Activated CD8-positive, alpha-beta memory T cell treated with anti-CD3 and anti-CD28 coated beads, Interleukin-2, amount 50 U/mL, for 48 hours (primary cell): ENCODE measurements at places on chromosomes 6 and 20.

DNA sequence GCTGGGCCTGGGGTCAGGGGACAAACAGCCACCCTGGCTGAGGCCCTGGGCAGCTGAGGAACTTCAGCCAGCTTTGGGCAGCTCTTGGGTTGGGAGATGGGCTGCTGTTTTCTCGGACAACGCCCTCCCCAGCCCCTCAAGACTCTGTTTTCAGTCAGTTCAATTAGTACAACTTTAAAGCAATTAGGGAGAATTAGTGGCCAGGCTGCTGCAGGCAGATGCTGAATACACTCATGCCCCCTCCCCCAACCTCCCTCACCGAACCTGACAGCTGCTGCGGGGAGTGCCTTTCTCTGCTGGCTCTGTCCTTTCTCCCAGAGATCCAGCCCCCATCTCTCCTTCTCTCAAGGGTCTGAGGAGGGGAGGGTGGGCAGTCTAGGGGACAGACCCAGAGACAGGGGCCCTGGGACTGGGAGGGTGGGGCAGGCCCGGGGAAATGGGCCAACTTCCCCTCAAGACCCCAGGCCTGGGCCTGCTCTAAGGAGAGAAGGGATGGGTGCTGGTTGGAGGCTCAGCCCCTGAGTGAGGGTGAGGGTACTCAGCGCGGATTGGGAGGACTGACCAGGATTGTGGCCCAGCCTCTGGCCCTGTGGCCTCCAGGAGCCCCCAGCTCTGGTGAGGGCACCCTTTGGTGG, 17.8 kb upstream of the MYT1 start:
- no peak for DNase-seq

GRCh38 chr20:38196592-38196991, 31.5 kb upstream of the TGM2 start:
- no peak for DNase-seq

- DNase-seq: no peak
Observed at GRCh38 chr6:139482287-139482686, 107.8 kb upstream of the CITED2 start.

- no peak for DNase-seq
Observed at GRCh38 chr20:2473516-2473915, 2.9 kb upstream of the SNRPB start.

GRCh38 chr6:1987640-1988039, 257.8 kb downstream of the GMDS start:
- no peak for DNase-seq

DNA sequence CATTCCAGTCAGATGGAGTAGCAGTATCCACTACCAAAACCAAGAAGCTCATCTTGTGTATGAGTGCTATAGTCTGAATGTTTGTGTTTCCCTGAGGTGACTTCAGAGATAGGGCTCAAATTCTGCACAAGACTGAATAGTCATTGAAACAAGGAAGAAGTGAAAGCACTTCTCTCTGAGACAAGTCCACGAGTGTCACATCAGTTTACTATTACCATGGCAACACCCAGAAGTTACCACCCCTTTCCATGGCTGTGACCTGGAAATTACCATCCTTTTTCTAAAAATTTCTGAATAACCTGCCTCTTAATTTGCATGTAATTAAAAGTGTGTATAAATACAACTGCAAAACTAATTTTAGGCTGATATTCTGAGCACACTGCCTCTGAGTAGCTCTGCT, 682.1 kb upstream of the ADGRB3 start:
- no peak for DNase-seq

GRCh38 chr6:147116056-147116455, 88.2 kb upstream of the STXBP5 start:
- DNase-seq: no peak

DNA sequence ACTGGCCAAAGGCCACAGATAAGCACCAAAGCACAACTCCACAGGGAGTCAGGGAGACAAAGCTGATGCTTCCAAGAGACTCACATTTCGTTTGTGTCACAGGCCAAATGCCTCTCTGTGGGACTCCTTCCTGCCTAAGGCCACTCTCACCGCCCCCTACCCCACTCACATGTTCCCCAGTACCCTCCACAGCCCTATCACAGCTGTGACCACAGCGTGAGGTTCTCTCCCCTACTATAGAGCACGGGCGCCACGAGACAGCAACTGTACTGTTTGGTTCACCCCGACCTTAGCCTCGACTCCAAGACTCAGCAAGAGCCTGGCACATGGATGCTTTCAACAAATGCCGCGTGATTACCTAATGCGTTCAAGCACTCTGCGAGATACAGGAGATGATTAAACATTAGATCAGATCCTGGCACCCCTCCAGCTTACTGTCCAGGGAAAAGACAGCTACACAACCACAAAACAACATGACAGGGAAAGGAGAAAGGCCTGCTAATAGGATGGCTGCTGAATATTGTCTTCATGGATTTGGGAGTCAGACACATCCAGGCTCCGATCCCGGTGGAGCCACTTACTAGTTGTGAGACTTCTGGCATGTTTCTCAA, 105.5 kb downstream of the AGPAT4 start:
- no peak for DNase-seq

DNA sequence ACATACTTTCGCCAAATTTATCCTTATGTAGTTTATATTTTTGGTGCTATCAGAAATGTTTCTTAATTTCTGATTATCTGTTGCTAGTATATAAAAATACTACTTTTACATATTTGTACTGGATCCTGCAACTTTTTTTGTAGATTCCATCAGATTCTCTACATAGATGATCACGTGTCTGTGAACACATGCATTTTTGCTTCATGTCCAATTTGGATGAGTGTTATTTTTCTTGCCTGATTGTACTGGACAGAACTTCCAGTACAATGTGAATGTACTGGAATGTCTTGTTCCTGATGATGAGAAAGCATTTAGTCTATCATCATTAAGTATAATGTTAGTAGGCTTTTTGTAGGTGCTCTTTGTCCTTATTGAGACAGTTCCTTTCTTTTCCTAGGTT, 25.0 kb upstream of the SSR1 start:
- no peak for DNase-seq

DNA sequence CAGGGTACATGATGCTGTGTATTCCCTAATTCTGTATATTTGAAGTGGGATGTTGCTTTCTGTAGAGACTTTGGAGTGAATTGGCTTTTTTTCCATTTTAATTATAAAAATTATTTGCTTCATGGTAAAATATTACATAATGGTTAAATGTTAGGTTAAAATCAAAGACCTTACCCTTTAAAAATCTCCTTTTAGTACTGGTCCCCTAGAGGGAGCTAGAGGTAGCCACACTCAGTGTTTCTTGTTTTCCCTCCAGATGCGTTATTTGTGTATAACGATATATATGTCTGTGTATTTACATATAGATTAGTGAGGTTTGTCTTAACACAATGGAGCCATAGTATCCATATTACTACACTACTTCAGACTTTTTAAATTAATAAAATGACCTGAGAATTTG, 146.7 kb downstream of the PLCB4 start:
- DNase-seq: no peak

DNA sequence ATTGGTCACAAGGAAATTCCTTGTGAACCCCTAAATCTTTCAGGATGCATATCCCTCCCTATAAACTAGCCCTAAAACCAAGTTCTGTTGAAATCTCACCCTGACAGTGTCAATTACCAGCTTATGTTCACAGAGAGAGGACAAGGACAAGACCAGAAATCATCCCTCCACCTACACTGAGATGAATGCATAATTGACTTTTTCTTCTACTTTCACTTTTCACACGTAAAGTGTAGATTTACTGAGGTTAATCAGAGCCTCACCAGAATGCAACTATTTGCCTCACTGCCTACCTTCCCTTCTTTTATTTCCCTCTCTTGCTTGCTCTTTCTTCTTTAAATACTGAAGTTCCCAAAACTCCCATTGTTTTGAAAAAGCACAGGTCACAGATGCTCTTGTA, 15.3 kb upstream of the NKAIN2 start:
- DNase-seq: no peak

GRCh38 chr20:58407201-58407873, 18.3 kb downstream of the VAPB start:
- DNase-seq: no peak

- no peak for DNase-seq
Observed at GRCh38 chr6:119220452-119220851, 129.1 kb downstream of the MAN1A1 start.

DNA sequence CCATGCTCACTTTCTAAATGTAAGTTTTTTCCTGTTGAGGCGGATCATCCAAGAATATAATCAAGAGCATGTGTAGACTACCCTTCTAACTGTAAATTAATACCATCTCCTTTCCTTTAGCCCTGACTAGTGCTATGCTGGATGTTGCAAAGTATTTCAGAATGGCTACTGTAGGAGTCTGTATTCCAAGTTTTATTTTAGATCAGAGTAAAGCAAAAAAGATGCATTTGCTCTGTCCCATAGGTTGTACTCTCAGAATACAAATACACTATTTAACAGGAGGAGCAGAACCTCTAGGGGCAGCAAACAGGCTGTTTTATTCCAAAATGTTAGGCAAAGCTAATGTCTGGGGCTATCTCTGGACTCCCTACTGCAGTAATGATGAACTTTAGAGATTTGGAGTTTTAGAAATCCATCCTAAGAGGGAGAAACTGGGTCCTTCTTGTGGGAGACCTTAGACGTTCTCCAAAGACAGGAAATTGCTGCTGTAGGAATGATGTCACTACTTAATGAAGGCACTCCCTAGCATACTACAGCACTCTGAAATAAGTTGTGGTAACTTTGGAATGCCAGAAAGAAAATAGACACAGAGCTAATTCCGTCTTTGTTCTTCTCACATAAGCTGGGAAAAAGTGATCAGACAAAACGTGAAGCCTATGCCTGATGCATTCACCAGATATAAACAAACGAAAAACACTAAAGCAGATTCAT, 392.4 kb upstream of the HS3ST5 start:
- DNase-seq: no peak

GRCh38 chr6:161772176-161772575, 498.3 kb upstream of the AGPAT4 start:
- DNase-seq: no peak

GRCh38 chr6:140977403-140977802, 1155.3 kb upstream of the GJE1 start:
- DNase-seq: no peak

- no peak for DNase-seq
Observed at GRCh38 chr20:18981962-18982539, 168.5 kb downstream of the SCP2D1 start.

GRCh38 chr6:44077214-44077946, 49.9 kb downstream of the MRPL14 start:
- DNase-seq: no peak

DNA sequence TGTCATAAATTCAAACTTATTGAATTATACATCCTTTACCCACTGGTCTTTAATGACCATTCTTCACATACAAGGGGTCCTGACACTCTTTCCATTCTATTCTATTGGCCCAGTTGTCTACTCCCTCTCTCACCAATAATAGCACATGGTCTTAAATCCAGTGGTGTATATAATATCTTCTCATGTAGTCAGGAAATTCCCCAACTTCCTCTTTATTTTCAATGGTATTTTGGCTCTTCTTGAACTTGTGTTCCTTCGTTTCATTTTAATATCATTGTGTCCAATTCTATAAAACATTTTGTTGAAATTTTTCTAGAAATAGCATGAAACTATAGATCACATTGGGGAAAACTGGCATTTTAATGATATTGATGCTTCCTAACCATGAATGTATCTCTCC, 36.8 kb downstream of the PSMB9 start:
- no peak for DNase-seq

DNA sequence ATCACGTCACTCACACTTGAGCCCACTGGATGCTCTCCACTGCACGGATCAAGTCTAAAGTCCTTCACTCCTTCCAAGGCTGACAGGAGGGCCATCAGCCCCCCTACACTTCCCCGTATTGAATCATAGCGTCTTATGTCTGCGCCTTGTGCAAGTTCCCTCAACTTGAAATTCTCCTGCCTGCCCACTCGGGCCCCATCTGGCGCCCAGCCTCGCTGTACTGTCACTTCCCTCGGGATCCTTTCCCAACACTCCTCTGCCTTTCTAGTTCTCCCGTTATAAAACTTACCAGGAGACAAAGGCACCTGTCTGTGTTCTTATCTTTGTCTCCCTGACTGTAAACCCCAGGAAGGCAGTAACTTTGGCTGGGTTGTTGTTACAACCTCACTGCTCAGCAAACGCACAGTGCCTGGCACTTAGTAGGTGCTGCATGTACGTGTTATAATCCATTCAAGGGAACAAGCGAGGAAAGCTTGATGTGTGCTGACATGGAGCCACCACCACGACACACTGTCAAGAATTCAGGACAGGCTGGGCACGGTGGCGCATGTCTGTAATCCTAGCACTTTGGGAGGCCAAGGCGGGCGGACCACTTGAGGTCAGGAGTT, 33.8 kb upstream of the ZFAND3 start:
- DNase-seq: no peak

DNA sequence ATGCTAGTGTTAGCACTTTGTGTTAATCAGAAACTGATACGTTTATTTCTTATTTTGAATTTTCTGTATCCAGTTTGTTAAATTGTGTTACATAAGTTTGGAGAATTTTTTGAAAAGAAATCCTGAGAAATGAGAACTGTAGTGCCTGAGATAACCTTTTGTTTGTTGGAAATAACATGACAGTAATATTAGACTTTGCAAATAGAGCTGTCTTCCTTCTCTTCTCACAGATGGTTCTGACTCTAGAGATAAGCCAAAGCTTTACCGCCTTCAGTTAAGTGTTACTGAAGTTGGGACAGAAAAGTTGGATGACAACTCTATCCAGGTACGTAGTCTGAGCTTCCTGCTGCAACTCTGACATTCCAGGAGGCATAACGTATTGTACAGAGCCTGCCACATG, 69.9 kb downstream of the AFDN start:
- DNase-seq: no peak

GRCh38 chr6:113672491-113673149, 184.5 kb upstream of the MARCKS start:
- DNase-seq: no peak

DNA sequence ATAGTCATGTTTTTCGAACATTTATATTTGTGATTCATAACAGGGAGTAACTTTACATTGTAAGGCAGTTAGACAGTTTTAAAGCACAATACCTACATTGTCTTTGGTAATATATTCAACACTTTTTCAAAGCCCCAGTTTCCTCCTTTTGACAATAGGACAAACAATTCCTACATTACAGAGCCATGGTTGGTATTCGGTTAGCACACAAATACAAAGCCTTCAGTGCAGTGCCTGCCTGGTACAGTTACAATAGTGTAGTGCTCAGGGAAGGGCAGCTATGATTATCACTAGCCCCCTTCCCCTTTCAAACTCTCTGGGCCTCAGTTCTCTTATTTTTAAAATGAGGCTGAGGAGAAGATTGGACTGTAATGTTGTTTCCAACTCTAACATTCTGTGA, 207.8 kb downstream of the TPBG start:
- no peak for DNase-seq

- no peak for DNase-seq
Observed at GRCh38 chr6:165571068-165571682, 91.9 kb downstream of the PDE10A start.

- DNase-seq: no peak
Observed at GRCh38 chr6:96939007-96939805, 14.7 kb downstream of the KLHL32 start.
